Ovary (tissue), 10 donors: ENCODE measurements at places on chromosomes 11 and 22. TPM values are rescaled to one million over a fixed set of nuclear protein-coding genes. Genes with fewer than 3 reads are reported as not detected.

Gene BTBD18
- not detected for total RNA-seq

Gene KDM4F
- total RNA-seq: not detected

Gene SPA17
- total RNA-seq: 1.8 TPM

Gene PDE2A
- total RNA-seq: 28.8 TPM

Gene AGBL2
- 3.0 TPM for total RNA-seq
